HCEC 1CT (cell line): ENCODE measurements at places on chromosomes 3 and 15.

DNA sequence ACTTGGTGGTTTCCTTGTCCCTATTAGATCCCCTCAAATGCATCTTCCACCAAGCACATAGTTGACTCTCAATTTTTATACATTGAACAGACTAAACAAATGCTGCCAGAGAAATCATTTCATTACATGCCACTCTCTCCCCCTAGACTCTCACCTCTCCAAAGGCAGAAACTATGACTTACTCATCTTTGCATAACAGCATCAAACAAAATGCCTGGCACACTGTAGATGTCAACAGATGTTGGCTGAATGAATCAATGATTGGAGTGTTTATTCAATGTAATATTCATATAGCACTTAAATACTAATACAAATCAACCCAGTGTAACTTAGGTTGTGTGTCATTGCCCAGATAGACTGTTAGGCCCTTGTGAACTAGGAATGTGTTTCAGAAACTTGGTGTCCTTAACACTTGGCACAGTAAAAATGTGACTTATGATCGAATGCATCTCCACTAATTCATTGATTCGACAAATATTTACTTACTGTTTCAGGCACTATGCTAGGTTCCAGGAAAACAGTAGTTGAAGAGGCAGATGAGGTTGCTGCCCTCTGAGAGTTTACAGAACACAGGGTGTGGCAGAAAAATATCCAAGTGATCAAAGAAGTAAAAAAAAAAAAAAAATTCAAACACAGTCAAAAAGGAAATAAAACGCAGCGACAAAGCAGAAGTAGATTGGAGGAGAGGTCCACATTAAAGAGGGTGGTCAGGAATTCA is 188.5 kb upstream of the LRRN1 start:
- no peak for DNase-seq

DNA sequence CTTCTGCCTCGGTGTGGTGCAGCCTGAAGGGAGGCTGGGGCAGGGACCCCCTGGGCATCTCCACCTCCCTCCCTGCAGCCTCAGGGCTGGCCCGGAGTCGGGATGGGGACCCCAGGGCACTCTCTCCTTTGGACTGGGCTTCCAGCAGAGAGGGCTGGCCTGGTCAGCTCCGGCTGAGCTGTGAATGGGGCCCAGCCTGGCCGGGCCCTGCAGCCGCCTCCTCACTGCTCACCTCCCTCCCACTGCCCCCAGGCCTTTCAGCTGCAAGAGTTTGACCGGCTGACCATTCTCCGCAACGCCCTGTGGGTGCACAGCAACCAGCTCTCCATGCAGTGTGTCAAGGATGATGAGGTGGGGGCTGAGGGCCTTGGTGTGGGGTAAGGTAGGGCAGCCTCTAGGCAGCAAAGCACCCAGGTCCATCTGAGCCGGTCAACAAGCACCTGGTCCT is 36.0 kb downstream of the PSTPIP1 start:
- DNase-seq = no peak

GRCh38 chr3:58234516-58234931 is 3.1 kb upstream of the ABHD6 start:
- DNase-seq = peak; percentile 65

- DNase-seq = no peak
Observed at GRCh38 chr15:47383801-47384200, 333.5 kb upstream of the SEMA6D start.

DNA sequence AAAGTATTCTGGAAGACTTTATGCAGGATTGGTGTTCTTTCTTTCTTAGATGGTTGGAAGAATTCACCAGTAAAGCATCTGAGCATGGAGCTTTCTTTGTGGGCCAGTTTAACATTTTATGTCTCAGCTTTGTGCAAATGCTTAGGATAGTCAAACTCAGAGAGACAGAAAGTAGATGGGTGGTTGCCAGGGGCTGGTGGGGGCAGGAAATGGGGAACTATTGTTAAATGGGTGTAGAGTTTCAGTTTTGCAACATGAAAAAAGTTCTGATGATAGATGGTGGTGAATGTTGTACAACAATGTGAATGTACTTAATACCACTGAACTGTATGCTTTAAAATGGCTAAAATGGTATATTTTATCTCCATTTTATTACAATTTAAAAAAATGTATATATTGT is 24.8 kb downstream of the SPCS1 start:
- no peak for DNase-seq

- DNase-seq = no peak
Observed at GRCh38 chr15:99511866-99512661, 53.7 kb upstream of the MEF2A start.

DNA sequence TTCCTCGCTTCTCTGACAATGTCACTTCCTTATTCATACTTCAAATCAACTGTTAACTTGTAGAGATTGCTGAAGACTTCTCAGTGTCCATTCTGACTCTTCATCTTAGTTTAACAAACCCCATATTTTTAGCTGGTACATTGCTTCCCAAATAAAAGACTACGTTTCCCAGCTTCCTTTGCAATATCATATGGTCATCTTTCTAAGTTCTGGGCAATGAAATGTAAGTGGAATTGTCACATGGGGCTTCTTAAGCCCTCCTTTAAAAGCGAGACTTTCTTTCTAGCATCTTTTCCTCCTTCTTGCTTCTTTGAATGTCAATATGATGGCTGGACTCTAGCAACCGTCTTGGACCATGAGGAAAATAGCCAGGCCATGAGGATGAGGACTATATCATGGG is 239.0 kb downstream of the ZNF621 start:
- no peak for DNase-seq

GRCh38 chr15:41804361-41804760 is 23.5 kb upstream of the JMJD7 start:
- DNase-seq = no peak

DNA sequence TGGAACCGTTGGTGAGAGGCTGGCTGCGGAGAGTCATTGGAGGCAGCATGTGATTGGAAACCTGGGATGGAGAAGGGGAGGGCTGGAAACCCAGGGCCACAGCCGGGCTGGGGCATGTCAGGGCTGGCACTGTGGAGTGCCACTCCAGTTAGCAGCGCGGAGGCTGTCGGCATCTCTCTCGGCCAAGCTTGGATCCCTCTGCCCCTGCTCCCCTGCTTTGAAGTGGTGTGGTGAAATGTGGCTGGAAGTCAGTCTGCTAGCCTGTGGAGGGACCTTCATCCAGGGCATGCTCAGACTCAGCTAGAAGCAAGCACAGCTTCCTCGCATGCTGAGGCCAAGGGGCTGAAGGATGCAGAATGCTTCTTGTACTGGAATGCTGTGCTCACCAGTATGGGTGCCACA is 13.5 kb downstream of the SLCO3A1 start:
- peak; percentile 8 for DNase-seq

DNA sequence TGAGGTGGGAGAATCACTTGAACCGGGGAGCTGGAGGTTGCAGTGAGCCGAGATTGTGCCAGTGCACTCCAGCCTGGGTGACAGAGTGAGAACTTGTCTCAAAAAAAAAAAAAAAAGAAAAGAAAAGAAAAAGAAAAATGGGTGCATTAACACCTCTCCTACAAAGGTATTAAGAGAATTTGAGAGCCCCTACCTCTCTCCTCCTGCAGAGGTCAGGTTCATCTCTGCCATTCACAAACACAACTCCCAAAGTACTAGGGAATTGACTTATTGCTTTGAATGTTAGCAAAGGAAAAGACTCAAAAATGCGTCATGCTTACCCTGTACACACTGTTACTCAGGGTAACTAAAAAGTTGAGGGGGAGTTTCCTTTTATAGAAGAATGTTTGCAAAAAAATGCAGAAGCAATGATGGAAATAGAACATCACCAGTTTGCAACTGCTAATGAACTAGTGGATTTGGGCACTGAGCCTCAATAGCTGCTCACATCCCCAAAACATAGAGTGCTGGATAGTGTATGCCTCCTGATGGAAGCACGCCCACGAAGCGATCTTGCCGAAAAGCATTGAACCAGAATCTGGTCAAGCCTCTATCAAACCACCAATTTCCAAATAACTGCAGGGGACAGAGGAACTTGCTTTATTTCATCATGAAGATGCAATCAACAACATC is 15.5 kb upstream of the LYZL4 start:
- no peak for DNase-seq

GRCh38 chr3:1774597-1774996 is 324.1 kb upstream of the CNTN4 start:
- no peak for DNase-seq

GRCh38 chr3:83092521-83093221 is 1331.2 kb upstream of the GBE1 start:
- DNase-seq = no peak

- DNase-seq = peak; percentile 51
Observed at GRCh38 chr15:100350434-100351226, 8.9 kb upstream of the ADAMTS17 start.

DNA sequence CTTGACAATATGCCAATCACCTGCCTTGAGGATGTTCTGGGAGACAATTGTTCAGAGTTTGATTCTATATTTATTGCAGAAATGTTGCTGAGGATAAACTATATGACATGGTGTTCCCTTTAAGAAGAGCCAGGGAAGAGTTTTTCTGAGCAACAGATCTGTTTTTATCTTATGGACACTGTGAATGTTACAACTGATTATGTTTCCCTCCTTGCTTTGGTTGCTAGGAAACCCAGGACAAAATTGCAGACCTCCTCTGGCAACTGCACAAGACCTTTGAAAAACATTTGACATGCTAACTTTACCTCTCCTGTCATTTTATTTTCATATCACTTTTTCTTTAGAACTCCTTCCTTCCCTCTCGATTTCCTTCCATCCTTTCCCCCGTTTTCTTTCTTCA is 8.2 kb upstream of the TM6SF1 start:
- no peak for DNase-seq

GRCh38 chr15:41233367-41233771 is 2.3 kb downstream of the CHP1 start:
- DNase-seq = peak; percentile 75

GRCh38 chr3:135691240-135691639 is 274.3 kb upstream of the PPP2R3A start:
- no peak for DNase-seq

DNA sequence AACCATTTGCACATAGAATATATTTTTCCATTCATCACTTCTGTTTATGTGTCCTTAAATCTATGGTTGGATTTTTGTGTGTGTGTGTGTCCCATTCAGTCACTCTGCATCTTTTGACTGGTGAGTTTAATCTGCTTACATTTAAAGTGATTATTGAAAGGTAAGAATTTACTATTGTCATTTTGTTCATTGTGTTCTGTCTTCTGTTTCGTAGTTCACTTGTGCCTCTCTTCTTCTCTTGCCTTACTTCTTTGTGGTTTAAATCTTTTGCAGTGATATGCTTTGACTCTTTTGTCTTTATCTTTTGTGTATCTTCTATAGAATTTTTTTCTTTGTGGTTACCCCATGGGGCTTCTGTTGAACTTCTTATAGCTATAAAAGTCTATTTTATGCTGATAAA is 166.3 kb upstream of the UBE3A start:
- DNase-seq = no peak

DNA sequence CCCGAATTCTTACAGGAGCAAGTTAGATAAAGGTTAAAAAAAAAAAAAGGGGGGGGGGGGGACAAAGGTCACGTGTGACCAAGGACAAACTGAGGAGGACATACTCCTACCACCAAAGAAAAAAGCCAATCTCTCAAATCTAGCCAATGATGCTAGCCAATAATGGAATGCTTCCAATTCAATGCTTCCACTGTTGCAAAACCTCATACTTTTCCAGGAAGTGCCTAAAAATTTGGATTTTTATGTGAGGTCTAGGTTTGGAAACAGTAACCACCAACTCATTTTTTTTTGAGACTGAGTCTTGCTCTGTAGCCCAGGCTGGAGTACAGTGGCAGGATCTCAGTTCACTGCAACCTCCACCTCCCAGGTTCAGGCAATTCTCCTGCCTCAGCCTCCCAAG is 11.4 kb downstream of the MSL2 start:
- DNase-seq = no peak

DNA sequence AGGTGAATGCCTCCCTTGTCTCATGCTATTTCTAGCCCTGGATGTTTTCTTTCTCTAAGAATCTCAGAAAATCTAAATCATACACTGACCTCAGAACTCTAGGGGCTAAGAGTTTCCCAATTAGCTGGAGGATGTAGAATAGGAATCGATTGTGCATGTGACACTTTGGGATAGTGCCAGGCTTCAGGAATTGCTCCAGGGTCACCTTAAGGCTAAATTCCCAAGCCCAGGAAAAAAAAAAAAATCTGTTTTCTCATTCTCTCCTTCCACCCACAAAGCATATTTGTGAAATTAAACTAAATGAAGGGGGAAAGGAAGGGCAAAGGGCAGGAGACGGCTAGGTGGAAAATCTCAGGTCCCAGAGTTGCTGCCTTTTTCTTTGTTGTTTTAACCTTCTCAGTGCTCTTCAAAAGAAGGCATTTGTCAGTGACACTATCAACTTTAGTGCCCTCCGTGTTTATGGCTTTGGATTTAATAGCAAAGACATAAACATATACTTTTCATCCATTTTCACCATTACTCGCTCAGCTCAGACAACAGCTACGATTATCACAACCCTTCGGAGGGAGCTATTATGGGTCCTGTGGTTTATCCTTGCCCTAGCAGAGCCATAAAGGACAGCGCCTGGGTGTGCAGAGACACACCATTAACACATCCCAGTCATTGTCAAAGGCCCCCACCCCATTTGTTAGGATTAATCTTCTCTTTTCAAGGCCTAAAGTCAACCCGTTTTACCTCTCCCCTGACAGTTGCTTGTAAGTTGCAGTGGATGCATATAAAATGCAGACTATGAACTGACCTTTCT is 271.7 kb downstream of the PDZRN3 start:
- DNase-seq = no peak

GRCh38 chr3:22555753-22556435 is 647.2 kb upstream of the UBE2E2 start:
- DNase-seq = no peak

- DNase-seq = peak; percentile 39
Observed at GRCh38 chr15:40100123-40100946, 8.3 kb downstream of the BMF start.

GRCh38 chr15:31098491-31098917 is 3.0 kb downstream of the TRPM1 start:
- no peak for DNase-seq

DNA sequence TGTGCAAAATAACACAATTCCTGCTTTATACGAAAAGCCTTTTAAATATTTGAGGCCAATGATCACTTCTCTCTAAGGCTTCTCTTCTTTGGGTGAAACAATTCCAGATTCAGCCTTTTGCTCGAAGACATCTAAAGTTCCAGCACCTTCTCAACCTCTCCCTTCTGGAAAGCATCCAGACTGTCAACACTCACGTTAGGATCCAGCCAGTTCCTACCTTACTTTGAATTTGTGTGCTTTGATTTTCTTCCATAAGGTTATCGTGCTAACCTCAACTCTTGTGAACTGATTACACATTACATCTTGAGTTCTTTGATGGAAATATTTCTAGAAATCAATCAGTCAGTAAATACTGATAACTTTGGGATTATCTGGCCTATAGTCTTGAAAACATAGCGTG is 125.3 kb upstream of the ETV5 start:
- no peak for DNase-seq

- no peak for DNase-seq
Observed at GRCh38 chr3:143329567-143330211, 210.1 kb downstream of the CHST2 start.

DNA sequence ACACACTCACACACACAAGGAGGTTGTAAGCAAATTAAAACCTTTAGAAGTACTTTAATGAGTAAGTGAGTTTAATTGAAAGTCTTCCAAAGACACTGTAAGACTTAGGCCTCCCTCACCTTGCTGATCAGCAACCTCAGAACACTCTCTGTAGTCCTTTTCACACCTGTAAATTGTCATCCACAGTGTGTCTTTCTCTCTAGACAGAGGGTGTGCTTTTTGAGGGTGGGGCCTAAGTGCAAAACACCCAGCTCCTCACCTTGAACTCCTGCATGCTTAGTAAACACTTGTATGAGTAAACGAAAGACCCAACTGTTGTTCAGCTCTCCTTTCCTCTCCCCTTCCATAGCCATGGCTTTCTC is 183.2 kb upstream of the IL12A start:
- no peak for DNase-seq

GRCh38 chr3:119258915-119259314 is 18.2 kb upstream of the B4GALT4 start:
- no peak for DNase-seq
